HEK293T (cell line): ENCODE measurements at places on chromosomes 13 and 19.

DNA sequence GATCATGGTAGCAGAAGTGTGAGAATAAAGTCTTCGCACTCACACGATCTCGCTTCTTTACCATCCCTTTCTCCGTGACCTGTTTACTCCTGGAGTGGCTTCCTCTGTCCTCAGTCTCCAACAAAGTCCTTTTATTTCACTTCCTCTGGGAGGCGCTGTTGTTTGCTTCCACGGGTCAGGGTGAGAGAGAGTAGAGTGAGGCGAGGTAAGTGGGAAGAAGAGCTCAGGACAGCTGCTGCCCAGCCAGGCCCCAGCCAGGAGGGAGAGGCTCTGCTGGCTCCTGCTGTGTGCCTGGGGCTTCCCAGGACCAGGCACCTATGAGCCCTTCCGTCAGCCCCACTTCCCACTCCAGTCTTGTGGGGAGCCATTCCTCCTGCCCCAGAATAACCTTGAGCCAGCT is 242.1 kb downstream of the FGF9 start:
- peak; percentile 18 for DNase-seq

DNA sequence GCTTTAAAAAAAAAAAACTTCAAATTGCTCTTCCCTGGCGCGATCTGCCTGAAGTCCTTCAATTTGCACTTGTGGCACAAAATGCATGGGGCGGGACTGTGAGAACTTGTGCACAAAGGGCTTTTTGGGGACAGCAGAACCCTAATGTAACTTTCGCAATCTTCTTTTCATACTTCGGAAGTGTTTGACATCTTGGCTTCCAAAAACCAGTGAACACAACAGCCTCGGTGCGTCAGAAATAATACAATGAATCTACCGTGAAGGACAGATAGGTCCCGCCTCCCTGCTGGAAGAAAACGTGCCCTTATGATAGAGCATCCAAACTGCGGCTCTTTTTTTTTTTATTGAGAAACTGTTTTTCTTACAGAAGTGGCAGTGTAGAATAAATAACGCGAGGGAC is 36.6 kb downstream of the KLF2 start:
- DNase-seq, result no peak

DNA sequence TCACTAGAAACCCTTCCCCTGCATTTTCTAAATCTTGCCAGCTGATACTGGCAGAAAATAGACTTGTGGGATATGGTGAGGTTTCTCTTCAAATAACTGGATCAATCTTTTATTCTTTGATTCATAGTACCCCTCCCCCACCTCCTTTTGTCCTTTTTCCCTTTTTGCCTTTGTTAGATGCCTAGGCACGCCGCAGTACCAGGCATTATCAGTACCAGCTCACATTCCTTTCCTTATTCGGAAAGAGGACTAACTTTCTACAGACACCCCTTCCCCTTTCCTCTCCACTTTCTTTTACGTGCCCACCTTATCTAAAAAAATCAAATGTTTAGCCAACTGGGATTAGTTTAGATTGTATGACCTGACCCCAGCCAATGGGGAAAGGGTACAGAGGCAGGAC is 226.4 kb downstream of the MTUS2 start:
- DNase-seq, result no peak

GRCh38 chr13:103000157-103000556 is 66.1 kb downstream of the SLC10A2 start:
- no peak for DNase-seq

DNA sequence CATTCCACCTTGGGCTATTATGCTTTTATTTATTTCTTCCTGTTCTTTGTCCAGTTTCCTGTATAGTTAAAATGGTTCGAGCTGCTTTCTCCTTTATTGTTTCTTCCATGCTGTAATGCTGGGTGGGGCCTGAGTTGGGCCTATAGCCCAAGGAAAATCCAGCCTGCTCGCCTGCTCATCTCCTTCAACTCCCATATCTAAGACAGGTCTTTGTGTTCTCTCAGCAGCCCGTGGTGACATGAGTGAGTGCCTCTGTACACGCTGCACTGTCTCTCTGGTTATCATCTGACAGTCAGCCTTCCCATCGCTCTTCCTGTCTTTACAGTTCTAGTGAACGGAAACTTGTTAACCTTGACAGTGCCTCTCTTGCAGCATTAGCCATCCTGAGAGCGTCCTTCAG is 221.9 kb upstream of the SLC10A2 start:
- DNase-seq, result no peak

DNA sequence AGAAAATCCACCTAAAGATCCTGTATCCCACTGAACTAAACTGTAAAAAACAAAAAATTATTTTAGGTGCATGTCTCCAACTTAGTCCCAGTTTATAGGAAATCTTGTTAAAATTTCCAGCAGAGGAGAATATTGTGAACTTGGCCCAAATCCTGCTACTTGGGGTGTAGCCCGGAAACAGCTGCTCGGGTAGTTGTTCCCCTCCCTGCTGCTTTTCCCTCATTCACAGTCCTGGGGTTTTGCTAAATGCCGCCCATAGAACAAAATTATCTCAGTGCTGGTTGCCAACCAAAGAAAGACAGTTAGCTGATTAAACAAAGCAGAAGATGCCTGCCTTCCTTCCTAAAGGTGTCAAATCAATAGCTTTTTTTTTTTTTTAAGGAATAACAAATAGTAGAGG is 330.5 kb upstream of the KLF12 start:
- DNase-seq, result no peak

- DNase-seq, result no peak
Observed at GRCh38 chr13:106314417-106314816, 221.0 kb downstream of the EFNB2 start.

GRCh38 chr13:22665506-22665905 is 515.3 kb upstream of the SGCG start:
- no peak for DNase-seq

GRCh38 chr13:37385956-37386670 is 212.5 kb downstream of the POSTN start:
- DNase-seq, result no peak

DNA sequence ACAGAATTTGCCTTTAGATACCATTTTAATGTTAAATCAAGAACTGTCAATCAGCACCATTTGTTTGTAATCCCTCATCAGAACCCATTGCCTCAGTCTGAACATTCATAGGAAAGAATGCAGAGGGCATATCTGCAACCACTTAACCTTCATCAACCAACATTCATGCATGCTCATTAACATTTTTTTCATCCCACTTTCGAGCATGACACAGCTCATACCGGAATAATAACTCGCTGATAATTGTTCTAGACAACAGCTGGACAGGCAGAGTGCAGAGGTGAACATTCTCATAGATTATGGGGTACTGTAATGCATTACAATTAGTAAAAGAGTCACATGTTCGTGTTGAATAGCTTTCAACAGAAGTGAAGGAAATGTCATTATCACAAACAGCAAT is 216.8 kb downstream of the DIAPH3 start:
- DNase-seq, result no peak

DNA sequence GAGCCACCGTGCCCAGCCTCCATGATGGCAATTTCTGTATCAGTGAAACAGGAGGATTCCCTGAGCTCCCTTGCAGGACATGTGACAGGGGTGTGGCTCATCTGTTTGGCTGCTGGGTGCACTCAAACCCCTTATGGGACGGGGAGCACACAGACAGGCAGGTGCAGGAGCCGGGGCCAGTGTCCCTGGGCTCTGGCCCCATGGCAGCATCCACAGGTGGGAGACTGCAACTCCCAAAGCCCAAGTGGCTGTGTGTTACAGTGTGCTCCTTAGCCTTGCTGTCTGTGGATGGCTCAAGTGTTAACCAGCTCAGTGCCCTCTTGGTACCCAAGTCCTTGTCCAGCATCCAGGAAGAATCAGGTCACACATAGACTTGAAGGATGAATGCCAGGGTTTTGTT is 14.6 kb downstream of the MBD3L1 start:
- DNase-seq, result no peak

DNA sequence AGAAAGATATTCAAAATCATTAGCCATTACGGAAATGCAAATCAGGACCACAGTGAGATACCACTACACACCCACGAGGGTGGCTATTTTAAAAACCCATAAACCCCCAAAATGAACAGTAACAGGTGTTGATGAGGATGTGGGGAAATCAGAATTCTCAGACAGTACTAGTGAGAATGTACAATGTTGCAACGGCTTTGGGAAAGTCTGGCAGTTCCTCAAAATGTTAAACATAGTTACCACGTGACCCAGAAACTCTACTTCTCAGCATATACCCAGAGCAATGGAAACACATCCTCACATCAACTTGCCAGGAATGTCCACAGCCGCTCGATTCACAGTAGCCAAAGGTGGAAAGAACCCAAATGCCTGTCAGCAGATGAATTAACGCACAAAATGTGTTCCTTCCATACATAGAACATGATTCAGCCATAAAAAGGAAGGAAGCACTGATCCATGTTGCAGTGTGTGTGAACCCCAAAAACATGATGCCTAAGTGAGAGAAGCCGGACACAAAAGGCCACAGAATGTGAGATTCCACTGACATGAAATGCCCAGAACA is 7.0 kb downstream of the PLVAP start:
- DNase-seq, result no peak
